ENCODE measurements at places on chromosomes 16 and 17. TPM values are rescaled to one million over a fixed set of nuclear protein-coding genes. Genes with fewer than 3 reads are reported as not detected.

The GRB7 gene
- not detected for total RNA-seq

The TVP23A gene
- not detected for total RNA-seq

The HSPB9 gene
- total RNA-seq = not detected

The WSCD1 gene
- not detected for total RNA-seq

Data from GM23248 (cell line).